ENCODE measurements at places on chromosomes 12 and 14.

DNA sequence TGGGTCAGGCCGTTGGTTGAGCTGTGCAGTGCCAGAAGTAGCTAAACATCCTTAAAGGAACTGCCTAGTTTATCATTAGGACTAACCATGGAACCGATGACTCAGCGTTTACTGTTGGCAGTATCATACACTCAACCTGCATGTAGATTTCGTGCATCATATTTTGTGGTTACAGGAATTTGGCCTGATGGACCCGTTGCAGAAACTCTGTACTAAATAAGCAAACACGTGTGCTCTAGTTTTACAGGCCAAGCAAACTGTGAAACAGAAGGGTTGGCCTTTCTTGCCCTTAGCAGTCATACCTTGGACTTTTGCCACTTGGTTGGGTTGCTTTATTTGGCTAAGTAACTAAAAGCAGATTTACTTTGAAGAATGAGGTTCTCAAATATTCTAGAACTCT, 35.6 kb downstream of the DGLUCY start:
- peak; percentile 53 for DNase-seq

DNA sequence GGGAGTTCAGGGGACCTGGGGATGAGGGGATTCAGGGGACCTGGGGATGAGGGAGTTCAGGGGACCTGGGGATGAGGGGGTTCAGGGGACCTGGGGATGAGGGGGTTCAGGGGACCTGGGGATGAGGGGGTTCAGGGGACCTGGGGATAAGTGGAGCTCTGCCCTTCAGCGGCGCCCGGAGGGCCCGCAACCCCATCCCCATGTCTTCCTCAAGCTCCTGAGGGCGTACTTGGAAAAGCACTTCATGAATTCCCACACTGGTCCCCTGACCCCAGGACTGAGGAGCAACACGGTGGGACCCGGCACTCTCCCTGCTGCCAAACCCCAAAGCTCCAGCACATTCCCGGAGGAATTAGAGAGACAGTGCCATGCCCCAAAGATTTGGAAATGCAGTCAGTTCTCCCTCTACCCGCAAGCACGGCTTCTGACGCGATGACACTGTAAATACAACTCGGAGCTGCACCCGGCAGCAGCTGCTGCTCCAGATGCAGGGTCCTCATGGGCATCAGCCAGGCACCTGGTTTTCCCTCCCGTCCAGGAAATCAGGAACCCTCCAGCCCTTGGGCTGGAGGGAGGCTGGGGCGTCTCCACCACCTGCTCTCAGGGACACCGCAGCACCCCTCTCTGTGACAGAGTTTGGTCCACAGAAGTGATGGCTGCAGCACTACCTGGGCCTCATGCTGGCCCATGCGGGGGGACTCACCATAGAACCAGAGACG, 32.8 kb upstream of the C14orf180 start:
- no peak for DNase-seq

- no peak for DNase-seq
Measured at GRCh38 chr12:30774599-30774998, 19.8 kb upstream of the CAPRIN2 start.

- DNase-seq, result no peak
Measured at GRCh38 chr14:105315941-105316576, 1.5 kb downstream of the PACS2 start.

- no peak for DNase-seq
Measured at GRCh38 chr12:44874981-44875416, 1.1 kb downstream of the NELL2 start.

DNA sequence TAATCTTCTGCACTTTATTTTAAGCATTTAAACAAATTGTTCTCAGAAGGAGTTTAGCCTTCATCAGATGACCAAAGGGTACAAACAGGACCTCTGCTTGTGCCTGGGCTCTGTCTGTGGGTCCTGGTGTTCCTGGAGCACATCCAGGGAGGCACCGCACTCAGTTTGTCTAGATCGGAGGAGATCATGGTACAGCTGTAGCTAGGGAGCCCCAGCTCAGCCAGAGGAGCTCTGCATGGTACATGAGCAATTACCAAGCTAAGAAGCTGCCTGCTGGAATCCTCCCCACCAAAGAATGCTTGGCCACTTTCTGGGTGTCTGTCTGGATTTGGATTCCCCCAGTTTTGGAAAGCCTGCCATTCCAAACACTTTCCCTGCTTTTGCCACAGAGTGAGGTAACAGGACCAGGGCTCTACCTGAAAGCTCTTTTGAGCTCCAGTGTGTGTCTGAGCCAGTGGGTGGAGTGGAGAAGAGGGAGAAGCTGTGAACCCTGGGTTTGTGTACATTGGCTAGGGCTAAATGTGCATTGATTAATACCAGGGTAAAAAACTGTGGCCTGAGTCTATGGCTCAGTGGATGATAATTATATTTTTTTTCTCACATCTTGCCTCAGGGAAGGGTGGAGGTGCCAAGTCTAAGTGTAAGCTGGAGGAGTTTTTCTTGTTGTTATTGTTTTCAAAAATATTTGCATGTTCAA, 163.7 kb upstream of the IGF1 start:
- DNase-seq, result no peak

Measured in HTR-8/SVneo (cell line).